ENCODE measurements at places on chromosomes 7 and 10. TPM values are rescaled to one million over a fixed set of nuclear protein-coding genes. Genes with fewer than 3 reads are reported as not detected.

DNA sequence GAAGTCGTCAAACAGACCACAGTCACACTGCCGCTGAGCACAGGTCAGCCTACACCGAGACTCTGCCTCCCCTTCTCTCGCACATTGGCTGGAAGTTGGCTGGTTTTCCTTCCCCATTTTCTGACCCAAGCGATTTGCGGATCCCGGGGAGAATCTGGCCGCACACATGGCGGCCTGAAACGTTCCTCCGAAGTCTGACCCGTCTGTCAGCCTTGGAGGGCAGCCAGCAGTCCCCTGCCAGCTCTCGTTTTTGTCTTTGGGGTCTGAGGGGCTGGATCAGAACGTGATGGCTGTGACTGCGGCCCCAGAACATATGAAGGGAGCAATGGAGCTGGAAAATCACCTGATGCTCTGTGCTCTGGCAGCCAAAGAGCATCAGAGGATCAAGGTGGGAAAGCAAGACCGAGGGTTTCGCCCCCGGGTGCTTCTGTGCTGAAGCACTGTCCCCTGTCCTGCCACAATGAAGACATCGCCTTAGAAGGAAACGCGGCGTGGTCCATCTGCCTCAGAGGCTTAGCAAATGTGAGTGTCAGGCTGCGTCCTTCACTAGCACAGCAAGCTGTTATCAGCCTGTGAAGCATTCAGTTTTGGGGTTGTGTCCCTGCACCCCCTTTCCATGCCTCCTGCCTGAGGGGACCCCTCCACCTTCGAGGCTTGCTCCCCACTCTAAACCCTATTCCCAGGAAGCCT is 119.3 kb upstream of the SHH start:
- DNase-seq = no peak

- no peak for DNase-seq
These were observed 21.6 kb downstream of the DKK1 start for GRCh38 chr10:52335665-52336064.

- no peak for DNase-seq
These were observed 166.0 kb upstream of the GPR26 start for GRCh38 chr10:123500110-123500509.

FAM20C gene
- total RNA-seq = 28.1 TPM

GRCh38 chr7:22460363-22460988 is 39.5 kb downstream of the STEAP1B start:
- DNase-seq = no peak

PRSS37 gene
- not detected for total RNA-seq

BRAT1 gene
- total RNA-seq = 12.1 TPM

GRCh38 chr7:148722340-148723165 is 23.9 kb downstream of the CUL1 start:
- no peak for DNase-seq

FBXO24 gene
- total RNA-seq = 0.13 TPM

DNA sequence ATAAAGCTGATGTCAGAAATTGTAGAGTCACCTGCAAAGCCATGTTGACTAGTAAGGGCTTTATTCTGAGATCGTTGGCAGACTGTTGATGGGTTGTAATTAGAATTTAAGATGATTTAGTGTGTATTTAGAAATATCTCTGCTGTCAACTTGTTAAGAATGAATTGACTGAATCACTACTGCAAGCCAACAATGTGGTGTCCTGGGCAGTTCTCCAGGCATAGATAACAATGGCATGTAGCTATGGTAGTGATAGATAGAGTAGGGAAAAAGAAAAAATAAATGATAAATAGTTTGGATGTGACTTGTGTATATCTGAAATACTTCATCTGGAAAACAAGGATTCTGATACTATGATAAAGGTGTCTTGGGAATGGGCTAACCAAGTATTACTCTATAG is 640.2 kb downstream of the ARL4A start:
- no peak for DNase-seq

DNA sequence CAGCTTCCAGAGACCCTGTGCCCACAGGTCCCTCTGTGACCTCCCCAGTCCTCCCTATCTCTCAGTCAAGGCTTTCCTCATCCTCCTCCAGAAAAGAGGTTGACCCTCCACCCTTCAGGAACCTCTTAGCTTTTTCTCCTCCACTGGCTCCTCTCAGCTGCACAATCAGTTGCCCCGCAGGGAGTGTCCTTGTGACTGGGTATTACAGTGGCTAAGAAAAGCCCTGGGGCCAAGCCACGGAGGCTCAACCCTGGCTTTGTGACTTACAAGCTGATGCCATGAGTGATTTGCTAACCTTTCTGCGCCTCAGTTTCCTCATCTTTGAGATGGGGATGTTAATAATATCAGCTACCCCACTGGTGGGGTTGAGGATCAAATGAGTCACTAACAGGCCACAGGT is 66.4 kb upstream of the ZMIZ1 start:
- DNase-seq = peak; percentile 61

- no peak for DNase-seq
These were observed 117.5 kb downstream of the COL13A1 start for GRCh38 chr10:69919250-69919649.

DUSP5 gene
- total RNA-seq = 1.3 TPM

- no peak for DNase-seq
These were observed 7.5 kb upstream of the JAKMIP3 start for GRCh38 chr10:132058111-132058745.

DNA sequence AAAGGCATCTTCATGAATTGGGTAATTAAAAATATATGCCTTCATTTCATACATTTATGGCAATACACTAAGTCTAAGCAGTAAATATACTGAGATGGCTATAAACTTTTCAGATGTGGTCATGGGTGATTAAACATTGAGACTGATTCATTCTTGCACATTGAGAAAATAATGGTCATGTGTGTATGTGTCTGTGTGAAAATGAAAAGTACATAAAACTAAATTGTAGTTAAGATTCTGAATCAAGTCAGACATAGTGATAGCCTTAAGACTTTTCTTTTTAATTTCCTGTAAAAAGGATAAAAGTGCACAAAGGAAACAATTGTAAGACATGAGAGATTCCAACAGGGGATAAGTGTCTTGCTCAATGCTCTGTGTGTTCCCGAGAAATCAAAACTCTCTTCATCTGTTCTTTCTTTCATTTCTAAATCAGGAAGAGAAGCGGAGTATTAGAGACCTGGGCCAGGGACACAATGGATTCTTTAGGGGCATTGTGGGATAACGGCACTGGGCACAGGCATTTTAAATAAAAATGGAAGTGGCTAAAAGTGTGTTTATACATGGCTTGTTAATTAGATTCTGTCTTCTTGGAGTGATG is 69.8 kb upstream of the AGR3 start:
- no peak for DNase-seq

TRPV6 gene
- total RNA-seq = not detected

DNA sequence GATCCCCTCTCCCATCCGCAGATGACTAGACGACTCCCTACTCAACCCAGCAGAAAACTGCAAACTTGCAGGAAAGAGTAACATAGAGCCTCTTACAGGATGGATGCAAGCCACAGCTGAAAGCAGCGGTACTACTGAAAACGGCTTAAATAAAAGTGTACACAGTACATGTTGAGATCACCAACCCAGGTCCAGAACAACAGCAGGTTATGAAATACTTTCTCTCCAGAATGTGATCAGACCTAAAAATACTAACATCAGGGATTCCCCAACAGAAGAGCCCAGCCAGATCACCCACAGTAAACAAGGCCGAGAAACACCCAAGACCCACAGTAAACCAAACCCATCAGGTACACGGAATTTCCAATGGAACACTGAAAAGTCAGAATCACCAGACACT is 13.2 kb downstream of the ATE1 start:
- DNase-seq = no peak

GRCh38 chr7:148972375-148972774 is 55.9 kb downstream of the PDIA4 start:
- peak; percentile 41 for DNase-seq

GRCh38 chr10:131193923-131194322 is 117.6 kb downstream of the TCERG1L start:
- no peak for DNase-seq

UCN3 gene
- not detected for total RNA-seq

GRCh38 chr7:157440346-157441022 is 103.7 kb downstream of the DNAJB6 start:
- DNase-seq = peak; percentile 17

DNA sequence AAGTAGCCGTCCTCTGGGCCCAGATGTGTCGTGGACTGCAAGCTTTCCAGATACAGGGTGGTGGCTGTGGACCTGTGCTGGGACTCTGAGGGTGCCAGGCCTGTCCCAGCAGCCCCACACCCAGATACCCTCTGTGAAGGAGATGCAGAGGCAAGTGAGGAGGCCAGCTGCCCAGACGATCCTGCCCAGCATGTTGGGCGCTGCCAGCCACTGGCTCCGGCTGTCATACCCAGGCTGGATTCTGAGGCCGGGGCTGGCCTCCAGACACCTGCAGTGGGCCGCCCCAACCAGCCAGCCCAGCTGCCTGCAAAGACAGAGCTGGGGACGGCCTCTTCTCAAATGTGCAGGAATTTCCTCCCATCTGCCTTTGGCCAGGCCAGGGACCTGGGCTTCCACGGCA is 39.1 kb upstream of the EBF3 start:
- DNase-seq = no peak

DNA sequence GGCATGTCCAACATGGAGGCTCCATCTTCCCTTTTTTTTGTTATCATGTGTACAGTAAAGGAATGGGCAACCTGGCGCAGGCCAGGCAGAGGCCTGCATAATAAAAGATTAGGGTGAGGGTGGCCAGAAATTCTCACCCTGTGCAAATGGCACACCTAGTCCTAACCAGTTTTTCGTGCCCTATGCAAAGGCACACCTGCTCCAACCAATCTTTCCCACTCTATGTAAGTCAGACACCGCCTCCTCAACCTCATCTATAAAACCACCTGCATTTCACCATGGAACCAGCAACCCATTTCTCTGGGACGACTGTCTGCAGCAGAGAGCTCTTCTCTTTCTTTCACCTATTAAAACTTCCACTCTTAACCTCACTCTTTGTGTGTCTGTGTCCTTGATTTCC is 16.1 kb downstream of the TBATA start:
- DNase-seq = no peak

- no peak for DNase-seq
These were observed 157.7 kb downstream of the COBL start for GRCh38 chr7:51158742-51159445.

CRHR2 gene
- total RNA-seq = 0.34 TPM

GRCh38 chr10:124384172-124384571 is 34.6 kb downstream of the OAT start:
- DNase-seq = no peak

GRCh38 chr10:131891196-131891928 is 9.4 kb upstream of the PPP2R2D start:
- no peak for DNase-seq
